ENCODE measurements at places on chromosomes 6 and 20. TPM values are rescaled to one million over a fixed set of nuclear protein-coding genes. Genes with fewer than 3 reads are reported as not detected.

DNA sequence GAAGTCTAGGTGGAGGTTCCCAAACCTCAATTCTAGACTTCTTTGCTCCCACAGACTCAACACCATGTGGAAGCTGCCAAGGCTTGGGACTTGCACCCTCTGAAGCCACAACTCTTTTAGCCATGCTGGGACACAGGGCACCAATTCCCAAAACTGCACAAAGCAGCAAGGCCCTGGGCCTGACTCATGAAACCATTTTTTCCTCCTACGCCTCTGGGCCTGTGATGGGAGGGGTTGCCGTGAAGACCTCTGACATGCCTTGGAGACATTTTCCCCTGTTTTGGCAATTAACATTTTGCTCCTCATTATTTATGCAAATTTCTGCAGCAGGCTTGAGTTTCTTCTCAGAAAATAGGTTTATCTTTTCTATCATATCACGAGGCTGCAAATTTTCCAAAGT lies 355.4 kb upstream of the RUNX2 start:
- DNase-seq = no peak

DNA sequence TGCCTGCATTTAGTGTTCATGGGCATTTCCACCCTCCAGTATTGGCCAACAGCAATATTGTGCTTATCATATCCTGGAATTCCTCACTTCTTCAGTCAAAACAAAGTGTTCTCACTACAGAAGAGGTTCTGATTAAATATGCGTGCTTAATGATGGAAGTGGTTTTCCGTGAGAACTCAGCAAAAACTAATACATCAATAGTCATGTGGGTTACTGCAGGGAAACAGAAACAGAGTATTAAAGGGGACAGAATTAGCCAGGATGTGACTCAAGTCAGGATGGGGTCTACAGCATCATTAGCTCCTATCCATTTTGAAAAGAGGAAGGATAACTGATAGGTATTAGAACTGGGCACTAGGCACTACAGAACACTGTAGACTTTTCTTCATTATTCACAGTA lies 384.6 kb downstream of the CDKAL1 start:
- DNase-seq = no peak

DNA sequence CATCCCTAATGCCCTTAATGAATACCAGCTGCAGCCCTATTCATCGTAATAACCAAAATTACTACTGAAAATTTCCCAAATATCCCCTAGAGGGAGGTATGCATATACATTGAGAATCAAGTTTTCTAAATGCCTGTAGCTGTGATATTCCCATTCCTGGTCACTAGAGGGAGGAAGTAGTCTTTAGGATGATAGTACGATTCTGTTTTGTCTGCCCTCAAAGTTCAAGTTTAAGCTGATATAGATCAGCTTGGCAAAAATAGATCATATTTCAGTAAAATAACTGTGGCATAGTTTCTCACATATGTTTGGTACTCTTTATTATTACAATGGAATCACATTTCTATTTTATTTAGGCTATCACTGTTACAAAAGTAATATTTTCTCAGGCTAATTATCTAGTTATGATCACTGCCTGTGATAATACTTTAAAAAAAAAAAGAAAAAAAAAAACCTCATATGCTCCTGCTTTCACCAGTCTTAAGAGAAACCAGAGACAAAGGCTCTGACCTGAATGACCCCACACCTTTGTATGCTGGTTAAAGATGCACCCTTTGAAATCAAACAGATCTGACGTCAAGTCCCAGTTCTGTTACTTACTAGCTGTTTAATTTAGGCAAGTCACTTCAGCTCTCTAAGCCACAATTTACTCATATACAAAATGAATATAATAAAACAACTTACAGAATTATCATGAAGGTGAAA lies 11.0 kb downstream of the TSPYL1 start:
- DNase-seq = no peak

- no peak for DNase-seq
These were observed 700.9 kb upstream of the SLC35B3 start for GRCh38 chr6:9136141-9136822.

GRCh38 chr6:89118931-89119330 lies 1.1 kb upstream of the SRSF12 start:
- no peak for DNase-seq

- peak; percentile 43 for DNase-seq
These were observed 200.3 kb downstream of the ANKRD60 start for GRCh38 chr20:58028123-58028522.

DNA sequence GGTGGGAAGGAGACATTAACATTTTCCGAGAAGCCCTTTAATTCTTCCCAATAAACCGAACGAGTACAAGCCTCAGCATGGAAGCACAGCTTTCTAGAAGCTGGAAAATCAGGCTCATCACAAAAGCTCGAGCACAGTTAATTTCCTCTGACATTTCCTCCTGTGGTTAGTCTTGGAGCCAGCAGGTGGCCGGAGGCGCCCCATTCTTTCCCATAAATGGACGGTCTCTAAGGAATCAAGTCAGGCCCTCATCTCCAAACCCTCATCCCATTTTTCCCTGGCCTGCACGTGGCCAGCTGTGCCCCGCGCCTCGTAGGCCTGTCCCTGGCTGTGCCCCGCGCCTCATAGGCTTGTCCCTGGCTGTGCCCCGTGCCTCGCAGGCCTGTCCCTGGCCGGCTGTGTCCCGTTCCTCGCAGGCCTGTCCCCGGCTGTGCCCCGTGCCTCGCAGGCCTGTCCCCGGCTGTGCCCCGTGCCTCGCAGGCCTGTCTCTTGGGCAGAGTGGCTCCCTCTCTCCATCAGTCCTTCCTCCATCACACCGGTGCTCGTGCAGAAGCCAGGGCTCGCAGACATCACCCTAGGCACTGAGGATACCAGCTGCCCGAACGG lies 19.7 kb upstream of the NTSR1 start:
- no peak for DNase-seq

GRCh38 chr20:18496042-18496441 lies 983 bp downstream of the RBBP9 start:
- DNase-seq = no peak

DNA sequence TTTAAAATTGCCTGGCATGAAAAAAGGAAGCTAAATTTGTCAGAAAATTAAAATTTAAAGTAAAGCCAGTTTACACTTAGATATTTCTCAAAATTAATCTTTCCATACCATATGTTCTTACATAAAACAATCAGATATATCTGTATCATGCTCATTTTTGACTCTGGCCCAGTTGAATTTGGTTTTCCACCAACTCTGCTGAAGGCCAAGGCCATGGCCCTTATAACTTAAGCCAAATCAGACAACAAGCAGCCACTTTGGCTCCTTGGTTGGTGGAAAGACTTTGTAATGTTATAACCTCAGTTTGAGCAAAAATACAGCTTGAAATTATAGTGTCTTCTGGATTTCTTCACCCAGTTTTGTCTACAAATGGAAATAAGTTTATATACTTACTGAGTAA lies 97.3 kb downstream of the CENPW start:
- no peak for DNase-seq

GRCh38 chr6:190596-191395 lies 101.5 kb upstream of the DUSP22 start:
- peak; percentile 43 for DNase-seq

GRCh38 chr20:32439132-32439829 lies 81.2 kb downstream of the ASXL1 start:
- DNase-seq = peak; percentile 16

- no peak for DNase-seq
These were observed 25.7 kb downstream of the WFDC3 start for GRCh38 chr20:45765980-45766379.

- peak; percentile 2 for DNase-seq
These were observed 37.0 kb downstream of the PLCG1 start for GRCh38 chr20:41174373-41174772.

DNA sequence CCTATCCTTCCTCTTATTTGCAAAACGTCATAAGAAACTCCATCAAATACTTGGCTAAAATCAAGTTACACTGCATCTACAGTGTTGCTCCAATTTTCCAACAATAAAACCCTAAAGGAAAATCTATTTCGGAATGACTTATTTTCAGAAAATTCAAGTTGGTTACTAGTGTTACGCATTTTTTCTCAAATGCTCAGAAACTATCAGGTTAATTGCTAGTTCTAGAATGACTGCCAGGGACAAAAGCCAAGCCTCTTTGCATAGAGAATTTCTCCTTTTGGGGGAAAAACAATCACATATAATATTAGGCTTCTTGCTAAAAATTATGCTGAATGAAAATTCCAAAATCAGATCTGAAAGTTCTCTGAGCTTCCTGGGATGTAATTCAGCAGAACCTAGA lies 210.2 kb downstream of the BTBD9 start:
- DNase-seq = no peak

DNA sequence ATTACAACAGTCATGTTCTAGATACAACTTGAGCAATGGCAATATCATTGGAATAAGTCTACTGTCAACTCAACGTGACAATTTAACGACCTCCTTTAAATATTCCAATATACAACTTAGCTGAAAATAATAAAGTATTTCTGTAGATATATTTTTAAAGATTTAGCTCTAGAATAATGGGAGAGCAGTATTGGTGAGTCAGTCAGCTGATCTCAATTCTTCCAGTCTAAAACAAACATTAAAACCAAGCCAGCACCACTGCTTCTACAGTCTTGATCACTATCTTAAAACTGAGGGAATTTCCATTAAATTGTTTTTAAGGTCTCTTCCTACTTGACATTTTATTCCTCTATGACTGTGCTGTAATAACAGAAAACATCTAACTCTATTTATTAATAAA lies 38.2 kb downstream of the NOL7 start:
- DNase-seq = no peak

Gene AK9
- 1.7 TPM for total RNA-seq

Gene TRIM40
- total RNA-seq = not detected

Gene C6orf141
- 0.42 TPM for total RNA-seq

Gene CENPW
- total RNA-seq = 85.8 TPM

Measured in activated naive CD4-positive, alpha-beta T cell treated with anti-CD3 and anti-CD28 coated beads for 36 hours (primary cell).